Calu3 (cell line): ENCODE measurements at places on chromosomes 5 and 9. TPM values are rescaled to one million over a fixed set of nuclear protein-coding genes. Genes with fewer than 3 reads are reported as not detected.
A peak's percentile ranks its signal among the peaks of the same experiment; 100 is the strongest.

NOXA1 gene
- 12.0 and 12.3 TPM in 2 replicates for total RNA-seq

WDR38 gene
- not detected in 2 replicates for total RNA-seq

DNA sequence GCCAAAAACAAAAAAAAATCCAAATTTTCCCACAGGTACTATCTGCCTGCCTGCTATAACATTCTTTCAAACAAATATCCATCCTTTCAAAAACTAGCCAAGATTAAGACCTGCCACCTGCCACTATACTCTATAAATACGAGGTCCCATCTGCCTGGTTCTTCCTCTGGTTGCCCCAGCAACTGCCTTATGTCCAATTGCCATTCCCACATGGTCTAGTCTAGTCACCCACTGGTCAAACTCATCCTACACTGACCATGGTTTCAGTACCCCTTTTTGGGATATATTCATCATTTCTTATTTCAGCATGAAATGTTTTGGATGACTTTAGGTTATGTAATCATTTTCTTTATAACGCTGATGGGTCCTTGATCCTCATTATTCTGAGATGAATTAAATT is 95.1 kb upstream of the CCNG1 start:
- H3K36me3 ChIP-seq: no peaks in the 10 kb centered on the region
- H3K27ac ChIP-seq: no peak overlapping the region
- DNase-seq: no peak
- H3K27me3 ChIP-seq: no peaks in the 10 kb centered on the region
- H3K4me1 ChIP-seq: no peaks in the 10 kb centered on the region

GRCh38 chr9:90770182-90770738 is 31.4 kb upstream of the SYK start:
- peaks cover 5% of the 10 kb centered on the region for H3K27me3 ChIP-seq
- no peaks in the 10 kb centered on the region for H3K36me3 ChIP-seq
- no peaks in the 10 kb centered on the region for H3K4me1 ChIP-seq
- no peak overlapping the region for H3K4me3 ChIP-seq
- H3K27ac ChIP-seq: no peak overlapping the region
- no peak for DNase-seq

DNA sequence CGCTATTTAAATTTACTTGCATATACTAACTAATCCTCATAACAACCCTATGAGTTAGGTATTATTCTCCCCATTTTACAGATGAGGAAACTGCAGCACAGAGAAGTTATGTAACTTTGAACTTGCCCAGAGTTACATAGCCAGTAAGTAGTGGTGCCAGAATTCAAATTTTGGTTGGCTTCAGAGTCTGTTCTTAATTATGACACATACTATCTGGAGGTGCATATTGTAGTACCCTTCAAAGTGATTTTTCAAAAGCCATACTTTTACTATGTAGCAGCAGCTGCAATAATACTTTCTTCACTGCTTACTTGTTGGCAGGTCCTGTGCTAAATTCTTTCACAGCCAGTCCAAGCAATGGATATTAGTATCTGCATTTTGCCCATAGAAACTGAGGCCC is 16.4 kb downstream of the MAN2A1 start:
- H3K27me3 ChIP-seq: no peaks in the 10 kb centered on the region
- H3K36me3 ChIP-seq: no peaks in the 10 kb centered on the region
- H3K4me1 ChIP-seq: peaks cover 25% of the 10 kb centered on the region
- no peak for DNase-seq
- H3K27ac ChIP-seq: no peak overlapping the region

GRCh38 chr5:146213210-146213826 is 9.9 kb downstream of the RBM27 start:
- no peak overlapping the region for H3K4me3 ChIP-seq
- peaks cover 15% of the 10 kb centered on the region for H3K36me3 ChIP-seq
- H3K27ac ChIP-seq: no peak overlapping the region
- peaks cover 18% of the 10 kb centered on the region for H3K4me1 ChIP-seq
- DNase-seq: peak; percentile 37

- H3K36me3 ChIP-seq: no peaks in the 10 kb centered on the region
- no peaks in the 10 kb centered on the region for H3K27me3 ChIP-seq
- no peaks in the 10 kb centered on the region for H3K4me1 ChIP-seq
- H3K27ac ChIP-seq: no peak overlapping the region
- no peak overlapping the region for H3K4me3 ChIP-seq
Observed at GRCh38 chr9:89448821-89449220, 49.1 kb downstream of the SEMA4D start.

DNA sequence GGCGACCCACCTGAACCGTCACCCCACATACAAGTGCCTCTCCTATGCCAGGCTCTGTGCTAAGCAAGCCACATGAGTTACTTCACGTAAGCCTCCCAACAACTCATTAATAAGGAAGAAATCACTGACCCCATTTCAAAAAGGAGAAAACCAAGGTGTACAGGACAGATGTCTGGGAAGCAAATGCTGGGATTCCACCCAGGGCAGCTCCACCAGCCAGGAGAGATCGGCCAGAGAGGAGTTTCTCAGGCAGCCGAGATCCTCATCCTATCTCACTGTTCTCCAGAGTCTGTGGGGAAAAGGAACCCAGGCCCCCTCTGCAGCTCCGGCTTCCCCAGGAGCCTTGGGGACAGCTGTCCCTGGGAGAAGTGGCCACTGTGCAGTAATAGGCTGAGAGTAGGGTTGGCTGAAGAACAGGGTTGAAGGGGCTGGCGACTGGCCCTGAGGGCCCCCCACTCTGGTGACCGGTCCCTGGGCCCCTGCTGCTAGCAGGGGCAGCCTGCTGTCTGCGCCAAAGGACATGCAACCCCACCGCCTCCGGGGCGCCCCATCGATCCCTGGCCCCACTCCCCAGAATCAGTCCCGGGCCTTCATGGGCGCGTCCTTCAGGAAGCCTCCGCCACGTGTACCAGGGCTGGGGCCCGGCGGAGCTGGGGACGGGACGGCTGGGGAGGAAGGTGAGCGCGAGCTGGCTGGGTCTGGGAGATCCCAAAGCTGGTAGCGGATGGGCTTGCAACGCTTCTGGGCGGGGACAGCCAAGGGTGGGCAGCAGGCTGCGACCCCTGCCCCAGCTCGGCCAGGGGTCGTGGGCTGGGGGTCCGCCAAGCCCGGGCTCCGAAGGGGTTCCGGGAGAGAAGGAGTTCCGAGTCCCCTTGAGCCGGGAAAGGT is 44.1 kb upstream of the STXBP1 start:
- peaks cover 47% of the 10 kb centered on the region for H3K36me3 ChIP-seq
- H3K4me3 ChIP-seq: peak overlapping the region; percentile 94
- no peak for DNase-seq
- peak overlapping the region; percentile 87 for H3K27ac ChIP-seq
- H3K27me3 ChIP-seq: no peaks in the 10 kb centered on the region
- H3K4me1 ChIP-seq: peaks cover 29% of the 10 kb centered on the region

DNA sequence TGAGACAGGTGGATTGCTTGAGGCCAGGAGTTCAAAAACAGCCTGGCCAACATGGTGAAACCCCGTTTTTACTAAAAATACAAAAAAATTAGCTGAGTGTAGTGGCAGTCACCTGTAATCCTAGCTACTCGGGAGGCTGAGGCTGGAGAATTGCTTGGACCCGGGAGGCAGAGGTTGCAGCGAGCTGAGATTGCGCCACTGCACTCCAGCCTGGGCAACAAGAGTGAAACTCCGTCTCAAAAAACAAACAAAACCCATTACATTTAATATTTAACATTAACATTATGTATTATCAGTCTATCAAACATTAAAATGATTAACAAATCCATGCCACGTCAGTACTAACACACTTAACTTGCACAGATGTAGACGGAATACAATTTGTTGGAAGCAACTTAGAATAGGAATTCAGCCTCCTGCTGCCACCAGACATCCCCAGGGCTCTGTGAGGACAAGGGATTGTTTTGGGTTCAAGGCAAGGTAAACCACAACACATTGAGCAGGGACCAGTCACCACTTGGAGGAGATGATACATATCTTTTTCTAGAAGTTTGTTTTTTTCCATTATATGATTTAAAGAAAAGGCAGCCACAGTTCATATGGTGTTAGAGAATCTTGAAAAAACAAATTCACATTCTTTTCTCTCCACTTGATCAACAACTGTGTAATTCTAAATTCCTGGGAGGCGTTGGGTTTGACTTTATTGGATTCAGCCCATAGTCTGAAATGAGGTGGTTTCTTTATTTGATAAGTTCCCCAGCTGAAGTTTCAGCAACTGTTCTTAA is 104.1 kb upstream of the BASP1 start:
- peaks cover 15% of the 10 kb centered on the region for H3K36me3 ChIP-seq
- peak overlapping the region; percentile 96 for H3K27ac ChIP-seq
- H3K27me3 ChIP-seq: no peaks in the 10 kb centered on the region
